ENCODE measurements at places on chromosomes 2 and 18. TPM values are rescaled to one million over a fixed set of nuclear protein-coding genes. Genes with fewer than 3 reads are reported as not detected.

The CIB4 gene
- total RNA-seq: not detected

The C2orf72 gene
- total RNA-seq: not detected

The RBBP8 gene
- 49.2 TPM for total RNA-seq

The RAB6D gene
- total RNA-seq: not detected

The CLIP4 gene
- total RNA-seq: 75.9 TPM

The UGT1A8 gene
- not detected for total RNA-seq

The WNT6 gene
- 4.2 TPM for total RNA-seq

The SERPINB13 gene
- not detected for total RNA-seq

The LOXHD1 gene
- total RNA-seq: 0.78 TPM

The FRZB gene
- 3.3 TPM for total RNA-seq

The ZNF516 gene
- total RNA-seq: 44.3 TPM

The TSPYL6 gene
- not detected for total RNA-seq

The AQP4 gene
- total RNA-seq: 61.8 TPM

The MYL1 gene
- not detected for total RNA-seq

The SLC9A4 gene
- total RNA-seq: not detected

The LRRTM1 gene
- total RNA-seq: not detected

The RAPGEF4 gene
- total RNA-seq: 35.2 TPM

The ABCB6 gene
- 15.0 TPM for total RNA-seq

The CHN1 gene
- 22.6 TPM for total RNA-seq

The AMMECR1L gene
- total RNA-seq: 15.4 TPM

The THSD7B gene
- total RNA-seq: not detected

The CD207 gene
- total RNA-seq: 0.74 TPM

The KCNF1 gene
- total RNA-seq: not detected

The COLEC12 gene
- total RNA-seq: 29.3 TPM

The TAF4B gene
- total RNA-seq: 9.4 TPM

The KIAA2012 gene
- 0.74 TPM for total RNA-seq

The FOXI3 gene
- total RNA-seq: not detected

The NEUROD1 gene
- total RNA-seq: not detected

The ANO7 gene
- 1.2 TPM for total RNA-seq

The OBSL1 gene
- 140 TPM for total RNA-seq

The SCN3A gene
- under 0.01 TPM for total RNA-seq

The SLC5A7 gene
- 0.98 TPM for total RNA-seq

The MAPK4 gene
- total RNA-seq: 8.0 TPM

The SNTG2 gene
- total RNA-seq: 5.7 TPM

The NT5DC4 gene
- total RNA-seq: 0.83 TPM

The RBM44 gene
- 2.1 TPM for total RNA-seq

The CD226 gene
- 5.2 TPM for total RNA-seq

The CCDC141 gene
- 69.0 TPM for total RNA-seq

The CIDEA gene
- total RNA-seq: not detected

The PXDN gene
- 37.1 TPM for total RNA-seq

The SERPINB11 gene
- total RNA-seq: not detected

The TFPI gene
- 261 TPM for total RNA-seq

The WNT10A gene
- total RNA-seq: 1.0 TPM

The ZAP70 gene
- 6.4 TPM for total RNA-seq

The MAP3K19 gene
- 45.7 TPM for total RNA-seq

The MROH2A gene
- total RNA-seq: not detected

The CXCR2 gene
- 6.1 TPM for total RNA-seq

The GALNT13 gene
- total RNA-seq: 3.4 TPM

The CLHC1 gene
- total RNA-seq: 5.8 TPM

The OSGEPL1 gene
- total RNA-seq: 7.0 TPM

The TUBA4B gene
- 3.4 TPM for total RNA-seq

The SERPINE2 gene
- 9.0 TPM for total RNA-seq

The GREB1 gene
- 1.0 TPM for total RNA-seq
